ENCODE measurements at places on chromosomes 11 and 22.

- no peak for DNase-seq
Measured at GRCh38 chr11:115663790-115664189, 159.6 kb upstream of the CADM1 start.

- DNase-seq, result peak; percentile 27
Measured at GRCh38 chr22:37442537-37442936, 15.3 kb upstream of the ELFN2 start.

- DNase-seq, result no peak
Measured at GRCh38 chr11:102328748-102329147, 11.5 kb downstream of the BIRC3 start.

GRCh38 chr11:73577496-73577917 lies 20.4 kb downstream of the FAM168A start:
- DNase-seq, result no peak

GRCh38 chr11:95322539-95322938 lies 91.5 kb upstream of the SESN3 start:
- DNase-seq, result no peak

- no peak for DNase-seq
Measured at GRCh38 chr11:78339945-78340344, 77.7 kb downstream of the GAB2 start.

- DNase-seq, result peak; percentile 100
Measured at GRCh38 chr11:2992234-2992996, at the start of gene NAP1L4. Gene NAP1L4, minus strand, starts transcription at chr11:2992329. Its CDS starts 13,109 bp downstream, at chr11:2979220.

- DNase-seq, result no peak
Measured at GRCh38 chr11:28619846-28620540, 511.8 kb downstream of the METTL15 start.

GRCh38 chr11:70786021-70786665 lies 387.8 kb downstream of the CTTN start:
- peak; percentile 94 for DNase-seq

GRCh38 chr22:45064313-45065278 lies 54.8 kb upstream of the PHF21B start:
- no peak for DNase-seq

GRCh38 chr22:24426851-24427499 lies 424 bp upstream of the ADORA2A start:
- no peak for DNase-seq

- no peak for DNase-seq
Measured at GRCh38 chr11:75051043-75051442, 45.6 kb downstream of the OR2AT4 start.

DNA sequence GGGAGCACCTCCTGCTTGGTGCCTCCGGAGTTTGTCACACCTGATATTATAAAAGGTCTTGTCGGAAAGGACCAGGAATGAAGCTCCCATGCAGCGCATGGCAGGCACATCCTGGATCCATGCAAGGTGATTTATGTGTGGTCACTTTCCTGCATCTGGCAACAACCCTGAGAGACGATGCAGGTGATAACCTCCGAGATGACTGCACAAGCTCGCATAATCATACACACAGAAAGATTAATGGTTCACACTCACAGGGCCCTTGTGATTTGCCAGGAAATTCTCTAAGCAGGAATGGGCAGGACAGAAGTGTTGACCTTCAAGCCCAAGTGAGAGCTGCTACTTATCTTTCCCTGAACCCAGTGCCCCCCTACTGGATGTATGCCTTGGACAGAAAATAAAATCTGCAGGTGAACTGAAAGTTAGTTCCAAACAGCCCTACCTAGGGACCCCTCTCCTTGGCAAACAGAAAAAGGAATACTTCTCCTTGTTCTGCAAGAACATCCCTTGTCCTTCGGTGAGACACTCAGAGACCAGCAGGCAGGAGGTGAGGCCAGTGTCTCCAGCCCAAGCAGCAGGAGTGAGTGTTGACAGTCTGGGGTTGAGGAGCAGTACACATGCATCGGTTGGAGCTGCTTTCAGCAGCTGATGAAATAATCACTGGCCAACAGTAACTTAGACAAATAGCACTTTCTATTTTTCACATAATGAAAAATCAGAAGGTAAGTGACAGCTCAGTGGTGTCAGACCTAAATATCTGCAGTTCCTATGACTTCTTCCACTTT lies 619.4 kb upstream of the B3GAT1 start:
- DNase-seq, result no peak

DNA sequence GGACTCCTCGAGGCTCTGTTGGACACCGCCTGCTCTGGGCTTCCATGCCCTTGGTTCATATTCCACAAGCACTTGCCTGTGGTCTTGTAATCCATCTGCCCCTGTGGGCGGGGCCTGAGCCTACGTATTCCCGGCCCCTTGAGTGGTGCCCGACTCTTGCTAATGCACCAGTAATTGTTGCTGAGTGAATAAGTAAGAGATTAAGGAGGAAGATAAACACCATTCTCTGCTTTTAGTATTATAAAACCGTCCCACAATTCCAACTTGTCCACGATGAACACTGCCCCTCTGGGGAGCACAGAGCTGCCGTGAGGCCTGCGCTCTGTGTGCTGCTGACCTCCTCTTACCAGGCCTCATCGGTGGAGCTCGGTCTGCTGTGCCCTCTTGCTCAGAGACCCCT lies 50.3 kb downstream of the MICAL2 start:
- DNase-seq, result peak; percentile 45

DNA sequence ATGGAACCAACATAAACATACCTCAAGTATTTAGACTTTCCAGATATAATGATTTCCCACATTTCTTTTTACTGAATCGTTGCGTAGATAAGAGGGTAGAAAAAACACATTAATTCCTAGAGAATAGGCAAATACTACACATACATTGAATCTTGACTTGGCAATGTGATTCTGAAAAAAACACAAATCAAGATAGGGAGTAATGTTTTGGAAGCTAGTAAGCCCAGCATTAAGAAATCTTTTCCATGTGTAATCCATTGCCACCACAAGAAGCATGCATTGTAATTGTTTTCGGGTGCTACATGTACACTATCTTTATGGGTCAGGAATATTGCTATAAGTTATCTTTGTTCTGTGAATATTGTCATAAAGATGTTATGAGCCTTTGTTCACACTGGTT lies 269.8 kb upstream of the PDGFD start:
- DNase-seq, result no peak

DNA sequence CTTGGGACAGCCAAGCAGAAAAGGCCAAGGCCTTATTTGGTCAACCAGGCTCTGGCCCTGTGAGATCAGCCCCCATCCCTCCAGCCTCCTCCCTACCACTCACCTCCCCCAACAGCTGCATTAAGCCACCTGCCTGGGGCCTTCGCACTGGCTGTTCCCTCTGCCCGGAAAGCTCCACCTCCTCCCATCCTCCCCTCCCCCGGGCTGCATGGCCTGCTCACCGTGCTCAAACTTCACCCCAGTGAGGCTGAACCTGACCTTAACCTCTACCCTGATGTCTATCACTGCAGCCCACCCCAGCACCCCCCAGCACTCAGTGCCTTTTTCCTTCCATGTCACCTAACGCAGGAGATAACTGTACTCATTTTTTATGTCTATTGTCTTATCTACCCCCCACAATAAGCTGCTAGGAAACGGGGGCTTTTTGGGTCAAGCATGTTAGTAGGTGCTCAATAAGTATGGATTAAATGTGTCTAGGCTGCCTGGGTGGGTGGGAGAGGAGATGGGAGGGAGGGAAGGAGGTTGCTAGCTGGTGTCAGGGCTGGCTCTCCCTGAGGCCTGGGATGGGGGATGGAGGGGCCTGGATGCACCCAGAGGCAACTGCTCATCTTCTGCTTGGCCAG lies 912 bp downstream of the PTPRCAP start:
- peak; percentile 46 for DNase-seq

DNA sequence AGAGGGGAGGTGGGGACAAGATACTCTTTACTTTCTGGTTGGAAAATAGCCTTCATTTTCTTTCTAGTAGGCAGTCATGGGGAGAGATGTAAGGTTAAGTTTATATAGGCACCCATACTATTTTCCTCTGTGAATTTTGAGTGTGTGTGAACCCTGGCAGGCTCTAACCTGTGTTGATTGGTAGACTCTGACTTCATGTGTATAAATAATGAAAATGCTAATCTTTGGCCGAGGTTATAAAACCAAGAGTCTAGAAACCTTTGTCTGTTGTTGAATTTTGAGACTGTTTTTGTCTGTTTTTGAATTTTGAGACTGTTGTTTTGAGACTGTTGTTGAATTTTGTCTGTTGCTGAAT lies 14.0 kb downstream of the TRIM44 start:
- DNase-seq, result no peak

DNA sequence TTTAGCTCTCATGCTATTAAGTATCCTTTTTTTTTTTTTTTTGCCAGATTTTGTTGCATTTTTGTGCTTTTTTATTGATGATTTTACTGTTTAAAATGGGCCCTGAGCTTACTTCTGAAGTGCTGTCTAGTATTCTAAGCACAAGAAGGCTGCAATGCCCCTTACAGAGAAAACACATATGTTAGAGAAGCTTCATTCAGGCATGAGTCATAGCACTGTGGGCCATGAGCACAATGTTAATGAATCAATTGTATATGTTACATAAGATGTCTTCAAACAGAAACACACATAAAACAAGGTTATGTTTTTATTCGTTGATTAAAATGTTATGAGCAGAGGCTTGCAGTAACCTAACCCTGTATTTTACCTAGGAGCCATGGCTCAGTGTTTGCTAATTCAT lies 117.8 kb upstream of the C11orf87 start:
- DNase-seq, result no peak

GRCh38 chr22:21826204-21826603 lies 41.2 kb downstream of the MAPK1 start:
- no peak for DNase-seq

GRCh38 chr22:45073064-45073463 lies 63.3 kb upstream of the PHF21B start:
- no peak for DNase-seq

GRCh38 chr11:104370478-104370877 lies 206.5 kb upstream of the PDGFD start:
- DNase-seq, result no peak

DNA sequence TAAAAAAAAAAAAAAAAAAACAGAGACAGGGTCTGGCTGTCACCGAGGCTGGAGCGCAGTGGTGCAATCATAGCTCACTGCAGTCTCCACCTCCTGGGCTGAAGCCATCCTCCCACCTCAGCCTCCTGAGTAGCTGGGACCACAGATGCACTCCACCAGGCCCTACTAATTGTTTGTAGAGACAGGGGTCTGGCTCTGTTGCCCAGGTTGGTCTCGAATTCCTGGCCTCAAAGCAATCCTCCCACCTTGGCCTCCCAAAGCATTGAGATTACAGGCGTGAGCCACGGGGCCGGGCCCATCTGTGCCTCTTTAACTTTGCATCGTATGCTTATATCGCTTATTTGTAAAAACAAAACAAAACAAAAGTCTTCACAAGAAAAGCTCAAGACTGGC lies 3.1 kb downstream of the CPT1A start:
- no peak for DNase-seq

- no peak for DNase-seq
Measured at GRCh38 chr11:62842171-62842741, 2.9 kb upstream of the WDR74 start.

DNA sequence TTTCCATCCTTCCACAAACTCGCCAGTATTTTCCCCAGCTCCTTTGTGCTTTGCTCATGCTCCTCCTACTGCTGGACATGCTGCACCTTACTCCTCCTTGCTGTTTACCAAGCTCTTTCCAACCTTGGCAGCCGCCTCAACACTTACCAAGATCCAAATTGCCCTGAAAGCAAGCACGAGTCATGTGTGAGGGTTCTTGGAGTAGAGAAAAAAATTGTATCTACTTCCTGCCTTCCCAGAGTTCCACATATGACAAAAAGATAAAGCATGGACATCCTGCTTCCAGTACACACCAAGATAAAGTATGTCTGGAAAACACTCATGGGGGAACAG lies 767.5 kb downstream of the NTM start:
- DNase-seq, result no peak

- DNase-seq, result no peak
Measured at GRCh38 chr22:44603767-44604166, 98.2 kb upstream of the PRR5 start.

GRCh38 chr11:103824116-103824515 lies 212.3 kb upstream of the DDI1 start:
- DNase-seq, result no peak

GRCh38 chr22:43893266-43893665 lies 1.5 kb upstream of the PNPLA5 start:
- no peak for DNase-seq

DNA sequence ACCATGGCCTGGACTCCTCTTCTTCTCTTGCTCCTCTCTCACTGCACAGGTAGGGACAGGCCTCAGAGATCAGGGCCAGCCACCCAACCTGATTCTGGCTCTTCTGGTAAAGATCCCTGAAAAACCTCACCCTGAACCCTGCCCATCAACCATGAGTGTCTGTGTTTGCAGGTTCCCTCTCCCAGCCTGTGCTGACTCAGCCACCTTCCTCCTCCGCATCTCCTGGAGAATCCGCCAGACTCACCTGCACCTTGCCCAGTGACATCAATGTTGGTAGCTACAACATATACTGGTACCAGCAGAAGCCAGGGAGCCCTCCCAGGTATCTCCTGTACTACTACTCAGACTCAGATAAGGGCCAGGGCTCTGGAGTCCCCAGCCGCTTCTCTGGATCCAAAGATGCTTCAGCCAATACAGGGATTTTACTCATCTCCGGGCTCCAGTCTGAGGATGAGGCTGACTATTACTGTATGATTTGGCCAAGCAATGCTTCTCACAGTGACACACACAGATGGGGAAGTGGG lies 80.9 kb downstream of the ZNF280B start:
- no peak for DNase-seq

GRCh38 chr22:40391417-40391816 lies 21.0 kb downstream of the SGSM3 start:
- DNase-seq, result no peak

DNA sequence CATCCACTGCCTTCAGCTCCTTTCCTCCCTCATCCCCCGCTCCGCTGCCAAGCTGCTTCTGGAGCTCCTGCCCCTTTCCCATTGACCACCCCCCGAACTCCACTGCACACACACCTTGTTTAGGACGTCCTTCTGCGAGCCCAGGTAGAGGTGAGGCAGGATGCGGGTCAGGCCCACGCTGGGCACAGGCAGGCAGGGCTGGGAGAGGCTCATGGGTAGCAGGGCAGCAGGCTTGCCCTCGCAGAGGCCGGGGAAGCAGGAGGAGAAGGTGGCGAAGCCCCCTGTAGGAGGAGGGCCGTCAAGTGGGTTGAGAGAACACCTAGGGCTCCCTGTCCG lies 13.3 kb downstream of the DUSP8 start:
- no peak for DNase-seq

DNA sequence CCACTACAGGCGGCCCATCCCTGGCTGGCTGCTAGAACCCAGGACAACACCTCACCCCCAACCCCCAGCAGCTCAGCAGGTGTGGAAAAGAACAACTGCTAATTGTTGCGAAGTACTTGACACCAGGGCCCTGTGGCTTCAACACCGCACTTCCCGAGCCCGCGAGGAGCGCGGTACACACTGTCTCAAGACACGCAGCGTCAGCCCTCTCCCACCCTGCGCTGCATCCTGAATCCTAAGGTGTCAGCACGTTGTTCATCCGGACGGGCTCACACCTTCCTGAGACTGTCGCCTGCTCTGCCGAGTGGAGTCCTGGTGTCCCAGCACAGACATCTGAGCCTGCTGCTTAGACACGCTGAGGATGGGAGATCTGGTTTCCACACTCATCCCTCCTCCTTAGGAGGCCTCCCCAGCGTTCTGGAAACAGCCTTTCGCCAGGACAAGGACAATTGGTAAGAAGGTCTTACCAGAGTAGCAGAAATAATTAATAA lies 1336.2 kb downstream of the BRD1 start:
- peak; percentile 16 for DNase-seq
